Cardiac septum (tissue), 1 donor: ENCODE measurements at places on chromosomes 6 and 20.

DNA sequence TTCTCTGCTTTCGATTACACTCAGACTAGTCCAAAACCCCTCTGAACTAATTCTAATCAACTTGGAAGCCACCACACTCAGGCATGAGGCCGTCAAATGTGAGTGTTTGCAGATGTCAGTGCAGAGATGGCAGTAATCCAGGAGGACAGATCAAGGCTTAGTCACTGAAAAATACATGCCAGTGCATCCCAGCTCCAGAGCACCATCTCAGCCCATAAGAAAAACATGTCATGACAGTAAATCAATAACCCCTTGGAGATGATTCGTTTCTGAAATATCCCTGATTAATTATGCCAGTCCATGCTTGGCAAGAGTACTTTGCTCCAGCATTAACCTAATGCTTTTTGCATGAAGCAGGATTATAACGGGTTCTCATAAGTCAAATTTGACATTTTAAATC is 179.5 kb downstream of the ADAT2 start:
- DNase-seq: no peak

DNA sequence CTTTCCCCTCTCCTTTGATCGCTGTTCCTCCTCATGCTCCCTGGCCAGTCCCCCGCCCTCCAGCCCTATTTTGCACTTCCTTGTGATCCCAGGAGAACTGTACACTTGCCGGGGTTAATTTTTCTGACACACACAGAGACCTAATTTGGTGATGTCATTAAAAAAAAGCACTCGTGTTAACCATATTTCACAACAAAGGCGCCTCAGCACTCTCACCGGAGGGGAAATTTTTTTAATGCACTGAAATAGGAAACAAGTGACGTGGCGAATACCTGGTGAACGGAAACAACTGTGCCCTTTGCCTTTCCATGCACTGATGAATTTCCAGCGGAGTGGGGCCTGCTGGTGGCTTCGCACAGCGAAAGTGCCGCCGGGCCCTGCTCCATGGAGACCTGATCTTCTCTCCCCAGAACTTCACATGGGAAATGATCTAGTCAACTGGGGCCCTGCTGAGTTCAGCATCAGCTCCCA is 53.9 kb upstream of the TAGAP start:
- no peak for DNase-seq

- DNase-seq: no peak
These were observed 1084.8 kb upstream of the CITED2 start for GRCh38 chr6:140459209-140459608.

DNA sequence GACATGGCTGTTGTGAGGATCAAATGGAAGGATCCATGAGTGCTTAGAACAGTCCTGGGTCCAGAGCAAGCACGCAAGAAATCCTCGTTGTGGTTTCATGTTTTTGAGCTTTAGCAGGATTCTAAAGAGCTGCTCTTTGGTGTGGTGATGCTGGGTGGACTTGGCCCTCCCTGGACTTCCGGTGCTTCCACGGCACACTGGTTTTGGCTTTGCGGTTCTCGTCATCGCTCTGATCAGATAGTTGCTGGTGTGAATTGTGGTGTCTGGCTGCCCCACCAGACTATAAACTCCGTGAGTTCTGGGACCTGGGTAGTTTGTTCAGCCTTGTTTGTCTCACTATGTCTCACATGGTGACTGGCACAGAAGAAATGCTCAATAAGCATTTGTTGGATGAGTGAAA is 3.3 kb downstream of the HNF4A start:
- no peak for DNase-seq

DNA sequence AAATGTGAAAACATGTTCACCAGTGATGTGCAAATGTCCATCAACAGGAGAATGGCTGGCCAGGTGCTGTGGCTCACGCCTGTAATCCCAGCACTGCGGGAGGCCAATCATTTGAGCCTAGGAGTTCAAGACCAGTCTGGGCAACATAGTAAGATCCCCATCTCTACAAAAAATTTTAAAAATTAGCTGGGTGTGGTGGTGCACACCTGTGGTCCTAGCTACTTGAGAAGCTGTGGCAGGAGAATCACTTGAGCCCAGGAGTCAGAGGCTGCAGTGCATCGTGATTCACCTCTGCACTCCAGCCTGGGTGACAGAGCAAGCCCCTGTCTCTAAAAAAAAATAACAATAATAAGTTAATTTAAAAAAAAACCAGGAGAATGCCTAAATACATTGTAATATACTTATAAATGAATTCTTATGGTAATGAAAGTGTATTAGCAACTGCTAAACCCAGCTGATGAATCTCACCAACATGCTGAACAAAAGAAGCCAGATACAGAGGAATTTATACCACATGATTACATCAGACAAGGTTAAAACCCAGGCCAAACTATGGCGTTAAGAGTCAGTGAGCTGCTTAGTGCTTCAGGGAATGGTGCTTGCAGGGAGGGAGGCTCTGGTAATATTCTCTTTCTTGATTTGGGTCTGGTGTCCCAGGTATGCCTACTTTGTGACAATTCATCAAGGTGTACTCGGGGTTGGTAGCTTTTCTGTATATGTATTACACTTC is 36.4 kb downstream of the RPP40 start:
- peak; percentile 71 for DNase-seq

- DNase-seq: no peak
These were observed 352.0 kb upstream of the MARCKS start for GRCh38 chr6:113505084-113505699.

DNA sequence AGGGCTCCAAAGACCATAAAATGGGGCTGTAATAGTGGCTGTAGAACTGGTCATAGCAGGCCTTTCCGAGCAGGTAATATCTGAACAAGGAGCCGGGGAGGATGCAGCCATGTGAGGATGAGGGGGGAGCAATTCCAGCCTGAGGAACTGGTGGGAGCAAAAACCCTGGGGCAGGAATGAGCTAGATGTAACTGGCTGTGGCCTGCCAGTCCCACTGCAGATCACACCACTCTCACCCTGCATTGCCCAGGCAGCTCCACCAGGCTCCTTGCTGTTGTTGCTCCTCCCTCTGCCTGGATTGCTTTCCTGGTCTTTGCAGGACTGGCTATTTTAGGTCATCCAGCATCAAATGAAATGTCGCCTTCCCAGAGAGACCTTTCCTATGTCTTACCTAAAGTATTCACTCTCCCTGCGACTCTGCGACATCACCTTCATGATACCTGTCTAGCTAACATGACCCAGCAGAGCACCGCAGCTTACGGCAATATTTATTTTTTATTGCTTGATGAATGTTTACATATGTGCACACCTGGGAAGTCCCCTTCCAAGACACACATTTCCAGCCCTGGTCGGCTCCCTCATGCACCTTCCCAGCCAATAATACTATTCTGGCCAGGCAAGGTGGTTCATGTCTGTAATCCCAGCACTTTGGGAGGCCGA is 2.4 kb upstream of the ZFP64 start:
- no peak for DNase-seq

DNA sequence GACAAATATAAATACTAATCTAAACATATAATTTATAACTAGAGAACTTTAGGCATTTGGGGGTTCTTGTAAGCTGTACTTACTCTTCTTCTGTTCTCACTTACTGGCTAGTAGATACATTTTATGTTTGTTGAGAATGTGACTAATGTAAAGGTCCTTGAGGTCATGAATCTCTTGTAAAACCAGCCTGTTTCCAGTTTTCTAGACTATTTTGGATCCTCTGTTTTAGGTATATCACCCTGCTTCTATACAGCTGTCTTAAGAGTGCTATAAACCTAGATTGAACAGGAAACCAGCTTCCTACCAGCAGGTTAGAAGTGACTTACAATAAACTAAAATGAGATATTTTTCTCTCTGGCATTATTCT is 134.2 kb downstream of the PLCB4 start:
- no peak for DNase-seq

- no peak for DNase-seq
These were observed 113.8 kb downstream of the ATXN1 start for GRCh38 chr6:16647422-16647821.

DNA sequence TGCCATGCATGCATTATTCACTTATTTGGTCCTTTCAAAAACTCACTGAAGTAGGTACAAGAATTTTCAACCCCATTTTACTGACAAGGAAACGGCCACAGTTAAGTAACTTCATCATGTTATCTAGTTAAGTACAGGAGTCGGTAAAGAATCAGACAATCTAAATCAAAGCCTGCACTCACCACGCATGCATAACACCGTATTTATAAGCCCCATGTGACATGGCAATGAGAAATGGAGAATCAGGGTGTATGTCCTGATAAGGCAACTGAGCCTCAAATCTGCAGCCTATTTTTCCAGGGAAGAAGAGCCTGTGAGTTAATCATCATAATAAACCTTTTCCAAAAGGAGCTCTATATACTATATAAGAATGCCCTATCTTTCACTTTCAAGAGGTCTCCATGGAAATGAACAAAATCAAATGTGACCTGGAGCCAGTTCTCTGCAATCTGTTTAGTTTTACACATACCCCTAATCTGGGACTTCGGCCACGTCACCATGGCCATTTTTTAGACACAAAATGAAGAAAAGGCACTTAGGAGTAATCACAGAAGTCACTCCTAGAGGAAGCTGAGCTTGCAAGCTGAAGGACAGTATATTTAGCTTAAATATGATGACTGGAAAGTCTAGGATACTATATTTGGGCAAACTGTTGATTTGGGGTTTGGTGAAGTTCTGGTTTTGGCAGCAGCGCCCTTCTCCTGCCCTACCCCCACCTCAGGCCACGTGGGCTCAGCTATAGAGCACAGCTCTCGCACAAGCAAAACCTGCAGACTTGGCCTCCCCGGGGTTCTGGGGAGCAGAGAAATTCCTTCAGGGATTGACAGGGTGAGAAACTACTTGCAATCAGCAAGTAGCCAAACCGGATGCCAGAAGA is 19.2 kb downstream of the TRAM2 start:
- DNase-seq: no peak

DNA sequence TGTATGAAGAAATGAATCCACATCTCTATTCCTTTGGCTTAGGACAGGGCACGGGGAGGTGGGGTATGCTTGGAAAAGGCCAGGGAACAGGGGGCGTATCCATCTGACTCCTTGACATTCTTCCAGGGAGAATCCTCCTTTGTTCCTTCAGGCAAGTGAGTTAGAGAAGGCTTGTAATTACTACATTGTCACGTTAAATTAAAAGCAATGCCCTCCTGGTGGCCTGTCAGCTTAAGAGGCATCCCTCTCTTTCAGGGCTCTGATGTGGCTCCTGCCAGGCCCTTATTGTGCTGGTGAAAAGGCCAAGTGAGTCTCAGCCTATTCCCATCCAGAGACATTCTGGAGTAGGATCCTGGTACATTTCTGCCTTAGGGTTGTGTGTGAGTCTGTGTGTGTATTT is 128.3 kb downstream of the FOXA2 start:
- DNase-seq: no peak

GRCh38 chr6:141551318-141551717 is 581.4 kb upstream of the GJE1 start:
- DNase-seq: no peak

GRCh38 chr6:5981126-5982026 is 25.3 kb downstream of the NRN1 start:
- DNase-seq: no peak

DNA sequence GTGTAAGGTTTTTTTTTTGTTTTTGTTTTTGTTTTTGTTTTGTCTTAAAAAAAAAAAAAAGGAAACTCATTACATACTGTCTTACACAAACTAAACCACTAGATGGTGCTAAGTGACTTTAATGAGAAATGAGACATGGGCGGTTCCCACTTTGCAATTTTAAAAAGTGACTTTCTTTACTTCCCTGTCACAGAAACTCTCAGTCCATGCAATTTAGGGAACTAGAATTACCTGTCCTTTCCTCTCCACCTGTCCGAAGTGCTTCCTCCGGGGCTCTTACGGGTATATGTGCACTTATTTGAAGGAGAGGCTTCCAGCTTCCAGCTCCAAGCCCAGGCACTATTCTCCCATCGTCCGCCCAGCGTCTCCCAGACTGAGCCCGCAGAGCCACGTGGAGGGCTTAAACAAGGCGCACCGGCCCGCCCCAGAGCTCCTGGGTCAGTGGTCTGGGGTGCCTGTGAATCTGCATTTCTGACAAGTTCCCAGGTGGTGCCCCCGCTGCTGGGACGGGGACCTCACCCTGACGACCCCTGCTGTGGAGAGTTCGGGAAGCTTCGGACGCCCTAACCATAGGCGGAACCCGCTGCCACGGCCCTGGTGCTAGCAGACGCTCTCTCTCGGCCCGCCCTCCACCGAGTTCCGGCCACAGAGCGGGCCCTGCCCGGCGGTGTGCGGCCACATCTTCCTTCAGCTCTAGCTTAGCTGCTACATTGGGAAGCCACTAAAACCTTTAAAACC is 26.1 kb downstream of the BFSP1 start:
- DNase-seq: peak; percentile 82

GRCh38 chr6:24827970-24828369 is 29.3 kb upstream of the ARMH2 start:
- DNase-seq: no peak

GRCh38 chr6:137497721-137498463 is 3.7 kb upstream of the OLIG3 start:
- no peak for DNase-seq

DNA sequence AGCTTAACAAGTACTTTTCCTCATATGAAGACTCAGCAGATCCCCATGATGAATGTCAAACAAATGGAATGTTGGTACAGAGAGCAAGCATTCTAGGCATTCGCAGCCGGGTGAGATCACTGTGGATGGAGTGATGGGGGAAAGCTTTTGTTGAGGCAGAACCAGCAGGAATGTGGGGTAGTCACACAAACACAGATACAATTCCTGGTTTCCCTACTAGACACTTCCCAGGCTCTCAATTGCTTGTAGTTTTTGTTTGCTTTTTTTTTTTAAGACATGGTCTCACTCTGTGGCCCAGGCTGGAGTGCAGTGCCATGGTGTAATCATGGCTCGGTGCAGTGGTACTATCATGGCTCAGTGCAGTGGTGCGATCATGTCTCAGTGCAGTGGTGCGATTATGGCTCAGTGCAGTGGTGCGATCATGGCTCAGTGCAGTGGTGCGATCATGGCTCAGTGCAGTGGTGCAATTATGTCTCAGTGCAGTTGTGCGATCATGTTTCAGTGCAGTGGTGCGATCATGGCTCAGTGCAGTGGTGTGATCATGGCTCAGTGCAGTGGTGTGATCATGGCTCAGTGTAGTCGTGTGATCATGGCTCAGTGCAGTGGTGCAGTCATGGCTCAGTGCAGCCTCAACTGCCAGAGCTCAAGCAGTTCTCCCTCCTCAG is 15.4 kb upstream of the IER3 start:
- DNase-seq: no peak
